NCI-H2107 (cell line): ENCODE measurements at places on chromosomes 11 and 22.

- no peak for DNase-seq
Observed at GRCh38 chr22:31337178-31337577, 9.0 kb downstream of the PATZ1 start.

- DNase-seq: no peak
Observed at GRCh38 chr11:63599211-63600122, 14.8 kb downstream of the PLAAT3 start.

- DNase-seq: no peak
Observed at GRCh38 chr11:18705651-18706281, 7.2 kb downstream of the TMEM86A start.

DNA sequence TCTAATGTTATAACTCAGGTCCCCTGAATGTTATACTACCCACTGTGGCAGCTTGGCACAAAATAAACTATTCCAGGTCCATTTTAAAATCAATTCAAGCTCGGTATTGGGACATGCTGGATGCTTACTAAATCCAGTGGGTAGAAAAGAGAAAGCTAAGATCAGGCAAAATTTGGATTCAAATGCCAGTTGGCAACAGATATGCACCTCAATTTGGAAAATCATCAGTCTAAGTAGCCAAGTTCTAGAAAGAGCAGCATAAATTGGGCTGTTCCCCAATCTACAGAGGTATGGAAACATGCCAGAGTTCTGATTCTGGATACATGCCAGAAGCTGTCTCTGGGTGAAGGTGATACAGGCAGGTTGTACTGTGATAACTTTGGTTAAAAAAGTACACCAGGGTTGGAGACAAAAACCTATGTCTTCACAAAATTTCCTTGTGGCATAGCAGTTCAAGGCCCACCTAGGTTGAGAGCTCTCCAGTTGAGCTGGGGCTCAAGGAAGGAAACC lies 427.8 kb downstream of the LRRC4C start:
- no peak for DNase-seq

DNA sequence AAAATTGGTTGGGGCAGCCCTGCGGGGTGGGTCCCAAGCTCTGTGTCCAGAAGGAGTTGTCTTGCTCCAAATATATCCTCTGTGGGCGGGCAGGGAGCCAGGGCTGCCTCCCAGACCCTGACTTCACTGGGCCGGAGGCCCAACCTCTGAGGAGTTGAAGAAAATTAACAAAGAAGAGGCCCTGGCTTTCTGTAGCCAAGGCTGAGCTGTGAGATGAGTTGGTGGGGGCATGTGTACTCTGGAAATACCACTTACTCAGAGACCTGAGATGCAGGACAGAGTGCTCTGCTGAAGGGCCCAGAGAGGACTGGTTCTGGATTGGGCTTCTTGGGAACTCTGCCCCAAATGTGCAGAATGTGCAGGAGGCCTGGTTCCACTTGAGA lies 96.3 kb downstream of the SWAP70 start:
- DNase-seq: no peak

- DNase-seq: no peak
Observed at GRCh38 chr11:78318321-78319114, 99.1 kb downstream of the GAB2 start.
